ENCODE measurements at places on chromosomes 2 and 18.

DNA sequence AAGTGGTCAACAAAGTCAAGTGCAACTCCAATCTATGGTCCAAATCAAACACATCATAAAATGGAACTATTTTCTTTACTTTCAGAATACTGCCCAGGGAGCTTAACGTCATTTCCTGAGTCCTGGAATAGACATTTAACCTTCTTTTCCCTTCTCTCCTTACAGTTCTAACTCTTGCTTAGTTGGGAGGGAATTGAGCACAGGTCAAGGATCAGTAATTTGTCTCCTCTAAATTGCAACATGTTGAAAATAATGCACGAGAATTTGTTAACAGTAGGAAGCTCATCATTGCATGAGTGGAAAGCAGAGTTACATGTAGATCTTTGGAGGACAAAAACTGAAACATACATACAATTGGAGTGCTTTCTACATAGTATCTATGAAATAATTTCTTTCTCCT lies 87.7 kb downstream of the MEP1B start:
- no peak for DNase-seq

DNA sequence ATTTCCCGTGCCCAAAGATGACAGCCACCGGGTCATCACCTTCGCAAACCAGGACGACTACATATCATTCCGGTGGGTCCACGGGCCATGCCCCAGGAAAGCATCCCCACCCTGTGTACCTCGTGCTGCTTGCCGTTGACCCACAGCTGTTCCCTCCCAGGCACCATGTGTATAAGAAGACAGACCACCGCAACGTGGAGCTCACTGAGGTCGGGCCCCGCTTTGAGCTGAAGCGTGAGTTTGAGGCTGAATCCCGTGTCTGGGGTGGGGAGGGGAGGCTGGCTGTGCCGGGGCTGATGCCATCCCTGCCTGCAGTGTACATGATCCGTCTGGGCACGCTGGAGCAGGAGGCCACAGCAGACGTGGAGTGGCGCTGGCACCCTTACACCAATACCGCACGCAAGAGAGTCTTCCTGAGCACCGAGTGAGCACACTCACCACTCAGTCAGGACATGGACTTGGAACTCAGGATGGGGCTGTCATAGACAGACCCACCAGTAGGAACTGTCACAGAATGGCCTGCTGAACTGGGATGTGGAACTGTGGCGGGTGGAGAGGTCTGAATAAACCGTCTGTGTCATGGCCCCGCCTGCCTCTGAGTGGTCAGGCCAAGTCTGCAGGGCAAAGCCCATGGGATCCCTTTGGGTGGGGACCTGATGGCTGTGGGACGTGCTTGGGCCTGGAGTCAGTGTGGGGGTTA lies 3.5 kb downstream of the IMP4 start:
- no peak for DNase-seq

DNA sequence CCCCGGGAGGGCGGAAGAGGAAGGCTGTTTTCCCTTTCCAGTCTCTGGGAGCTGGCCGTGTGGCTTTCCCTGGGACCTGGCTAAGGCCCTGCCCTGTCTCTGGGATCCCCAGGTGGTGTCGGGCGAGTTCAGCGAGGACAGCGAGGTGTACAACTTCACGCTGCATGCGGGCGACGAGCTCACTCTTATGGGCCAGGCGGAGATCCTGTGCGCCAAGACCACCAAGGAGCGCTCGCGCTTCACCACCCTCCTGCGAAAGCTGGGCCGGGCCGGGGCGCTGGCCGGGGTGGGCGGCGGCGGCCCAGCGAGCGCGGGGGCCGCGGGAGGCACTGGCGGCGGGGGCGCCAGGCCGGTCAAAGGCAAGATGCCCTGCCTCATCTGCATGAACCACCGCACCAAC lies 11.2 kb downstream of the GAREM2 start:
- DNase-seq: no peak

GRCh38 chr2:1876352-1876751 lies 132.0 kb upstream of the PXDN start:
- no peak for DNase-seq

DNA sequence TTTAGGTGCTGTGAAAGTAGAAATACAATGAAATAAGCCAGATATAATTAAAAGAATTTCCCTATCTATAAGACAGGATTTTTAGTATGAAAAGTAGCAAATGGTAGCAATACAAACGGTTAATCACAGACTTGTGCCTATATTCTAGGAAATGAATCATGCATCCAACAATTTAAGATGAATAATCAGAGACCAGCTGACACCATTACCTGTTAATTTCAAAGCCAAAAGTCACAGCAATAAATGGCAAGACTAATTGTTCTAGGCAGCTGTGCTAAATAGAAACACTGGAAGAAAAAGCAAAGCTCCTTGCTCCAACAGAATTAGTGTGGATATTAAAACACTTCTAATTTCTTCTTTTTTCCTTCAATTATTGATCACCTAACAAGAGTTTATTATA lies 35.1 kb upstream of the MPP4 start:
- DNase-seq: peak; percentile 17

GRCh38 chr2:8441986-8442385 lies 239.9 kb upstream of the ID2 start:
- no peak for DNase-seq

- DNase-seq: peak; percentile 77
Observed at GRCh38 chr2:231677632-231678104, 30.7 kb upstream of the PTMA start.

DNA sequence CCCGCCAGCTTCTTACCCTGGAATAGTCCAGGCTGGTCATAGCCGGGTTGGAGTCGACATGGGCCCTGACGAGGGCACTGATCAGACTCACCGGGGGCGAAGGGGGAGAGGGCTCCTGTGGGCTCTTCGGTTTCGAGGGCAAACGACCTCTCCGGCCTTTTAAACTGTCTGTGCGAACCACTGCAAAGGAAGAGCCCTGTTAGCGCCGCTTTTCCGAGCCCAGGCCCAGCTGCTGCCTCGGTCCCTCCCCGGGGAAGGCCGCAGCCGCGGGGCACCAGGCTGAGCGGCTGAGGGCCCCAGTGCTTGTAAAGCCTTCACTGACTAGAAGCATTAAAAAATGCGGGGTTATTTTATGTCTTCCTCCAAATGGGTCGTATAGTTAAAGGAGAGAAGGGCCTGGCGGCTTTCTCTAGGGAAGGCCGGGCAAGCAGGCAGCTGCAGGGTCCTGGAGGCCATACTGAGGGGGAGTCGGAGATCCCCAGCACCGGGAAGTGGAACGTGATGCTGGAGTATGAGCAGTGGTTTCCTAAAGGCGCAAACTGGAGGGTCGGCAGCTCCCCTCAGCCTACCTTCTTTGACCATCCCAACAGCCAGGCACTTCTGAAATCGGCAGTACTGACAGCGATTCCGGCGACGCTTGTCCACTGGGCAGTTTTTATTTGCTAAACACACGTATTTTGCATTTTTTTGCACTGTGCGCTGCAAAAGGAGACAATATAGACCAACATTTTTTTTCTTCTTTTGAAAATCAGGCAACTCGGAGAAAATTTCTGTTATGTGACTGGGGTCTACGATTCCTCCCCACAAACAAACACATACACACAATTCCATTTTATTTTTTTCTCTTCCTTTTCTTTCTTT lies 4.5 kb downstream of the NR4A2 start:
- no peak for DNase-seq

DNA sequence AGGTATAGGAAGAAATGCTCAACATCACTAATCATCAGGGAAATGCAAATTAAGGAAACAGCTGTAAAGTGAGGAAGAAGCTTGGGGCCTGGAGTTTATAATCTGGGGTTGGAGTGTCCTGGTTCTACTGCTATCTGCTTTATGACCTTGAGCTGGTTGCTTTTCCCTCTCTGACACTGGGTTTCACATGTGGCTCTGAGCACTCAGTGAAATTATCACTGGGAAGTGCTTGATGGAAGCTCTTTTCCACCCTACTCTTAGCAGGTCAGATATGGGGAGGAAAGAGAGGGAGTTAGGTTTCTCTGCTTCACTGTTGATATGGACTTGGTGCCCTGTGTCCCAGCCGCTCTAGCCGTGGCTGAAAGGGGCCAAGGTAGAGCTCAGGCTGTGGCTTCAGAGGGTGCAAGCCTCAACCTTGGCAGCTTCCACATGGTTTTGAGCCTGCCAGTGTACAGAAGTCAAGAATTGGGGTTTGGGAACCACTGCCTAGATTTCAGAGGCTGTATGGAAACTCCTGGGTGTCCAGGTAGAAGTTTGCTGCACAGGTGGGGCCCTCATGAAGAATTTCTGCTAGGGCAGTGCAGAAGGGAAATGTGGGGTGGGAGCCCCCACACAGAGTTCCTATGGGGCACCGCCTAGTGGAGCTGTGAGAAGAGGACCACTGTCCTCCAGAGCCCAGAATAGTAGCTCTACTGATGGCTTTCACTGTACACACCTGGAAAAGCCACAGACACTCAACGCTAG lies 52.3 kb downstream of the INPP4A start:
- no peak for DNase-seq

- DNase-seq: peak; percentile 95
Observed at GRCh38 chr18:55509631-55510324, 78.2 kb downstream of the TCF4 start.

- DNase-seq: no peak
Observed at GRCh38 chr2:127659408-127660290, 13.7 kb downstream of the GPR17 start.

GRCh38 chr2:179952658-179953057 lies 54.4 kb downstream of the CWC22 start:
- DNase-seq: no peak

DNA sequence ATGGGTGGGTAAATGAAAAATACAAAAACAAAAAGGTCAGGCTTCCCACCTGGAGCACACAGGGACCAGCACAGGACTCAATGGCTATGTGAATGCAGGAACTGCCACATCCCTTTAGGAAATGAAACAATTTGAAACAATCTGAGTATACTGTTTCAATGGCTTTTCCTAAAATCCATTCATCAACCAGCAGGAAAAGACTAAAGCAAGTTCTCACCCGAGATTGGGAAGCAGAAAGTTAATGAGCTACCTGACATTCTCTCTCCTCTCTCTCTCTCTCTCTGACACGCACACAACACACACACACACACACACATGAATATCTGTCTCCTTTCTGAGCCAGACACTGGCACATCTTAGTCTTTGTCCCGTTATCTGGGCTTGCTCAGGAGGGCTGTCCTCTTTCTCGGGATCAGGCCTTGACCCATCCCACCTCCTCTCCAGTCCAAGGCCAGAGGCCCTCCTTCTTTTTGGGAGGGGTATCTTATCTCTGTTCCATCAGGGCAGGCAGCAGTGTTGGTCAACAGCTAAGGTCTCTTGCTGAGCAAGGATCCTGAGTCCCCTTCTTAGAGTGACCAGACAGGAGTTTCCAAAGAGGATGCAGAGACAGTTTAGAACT lies 11.6 kb upstream of the LRRFIP1 start:
- DNase-seq: no peak

- peak; percentile 7 for DNase-seq
Observed at GRCh38 chr2:106839849-106840595, 45.9 kb downstream of the ST6GAL2 start.

GRCh38 chr2:204472375-204472774 lies 72.9 kb upstream of the PARD3B start:
- no peak for DNase-seq

GRCh38 chr18:9828506-9829396 lies 57.0 kb upstream of the TXNDC2 start:
- DNase-seq: no peak

- DNase-seq: no peak
Observed at GRCh38 chr2:189008555-189009262, 34.5 kb downstream of the COL3A1 start.

GRCh38 chr2:152585830-152586484 lies 131.3 kb downstream of the PRPF40A start:
- DNase-seq: peak; percentile 97

GRCh38 chr2:31047599-31047998 lies 90.6 kb downstream of the GALNT14 start:
- DNase-seq: no peak

GRCh38 chr2:105809097-105809473 lies 64.4 kb downstream of the NCK2 start:
- peak; percentile 27 for DNase-seq

GRCh38 chr2:98404556-98405250 lies 40.0 kb upstream of the INPP4A start:
- no peak for DNase-seq

DNA sequence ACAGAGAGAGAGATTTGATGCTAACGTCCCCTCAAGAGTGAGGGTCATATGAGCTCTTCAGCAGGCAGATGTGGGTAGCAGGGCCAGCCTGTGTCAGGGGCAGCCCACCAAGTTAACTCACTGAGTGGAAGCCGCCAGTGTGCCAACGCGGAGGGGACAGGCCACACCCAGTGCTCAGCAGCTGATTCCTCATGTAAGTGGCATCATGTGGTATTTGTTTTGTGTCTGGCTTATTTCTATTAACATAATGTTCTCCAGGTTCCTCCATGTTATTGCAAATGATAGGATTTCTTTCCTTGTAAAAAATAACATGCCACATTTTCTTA lies 4.0 kb downstream of the IMP4 start:
- DNase-seq: no peak

DNA sequence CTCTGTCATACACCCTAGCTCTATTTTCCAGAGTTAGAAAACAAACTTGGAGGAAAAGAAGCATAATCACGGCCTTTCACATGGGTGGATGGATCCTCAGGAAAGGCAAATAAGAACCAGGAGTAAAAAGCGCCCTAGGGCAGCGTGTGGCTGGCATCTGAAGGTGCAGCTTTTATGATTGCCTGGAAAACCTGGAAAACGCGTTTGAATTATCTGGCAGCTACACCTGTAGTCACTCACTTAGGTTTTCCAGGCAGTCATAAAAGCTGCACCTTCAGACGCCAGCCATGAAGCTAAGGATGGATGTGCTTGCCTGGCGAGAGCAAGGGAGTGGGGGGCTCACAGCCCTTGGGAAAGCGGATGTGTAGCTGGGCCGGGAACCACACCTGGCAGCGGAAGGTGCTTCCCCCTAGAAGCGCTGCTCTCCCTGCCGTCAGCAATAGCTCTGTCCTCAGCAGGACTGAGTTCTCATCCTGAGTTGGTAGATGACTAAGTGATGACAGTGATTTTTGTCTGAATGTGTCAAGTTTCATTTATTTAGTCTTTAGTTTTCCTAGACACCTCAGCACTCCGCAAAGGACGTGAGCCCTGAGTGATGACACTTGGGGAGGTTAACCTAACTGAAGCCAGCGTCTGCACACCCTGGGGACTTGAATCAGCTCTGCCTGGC lies 82.0 kb downstream of the DCDC2C start:
- peak; percentile 92 for DNase-seq

GRCh38 chr2:102514061-102514785 lies 41.2 kb downstream of the SLC9A4 start:
- peak; percentile 97 for DNase-seq

GRCh38 chr2:46095830-46096229 lies 201.4 kb upstream of the EPAS1 start:
- no peak for DNase-seq

DNA sequence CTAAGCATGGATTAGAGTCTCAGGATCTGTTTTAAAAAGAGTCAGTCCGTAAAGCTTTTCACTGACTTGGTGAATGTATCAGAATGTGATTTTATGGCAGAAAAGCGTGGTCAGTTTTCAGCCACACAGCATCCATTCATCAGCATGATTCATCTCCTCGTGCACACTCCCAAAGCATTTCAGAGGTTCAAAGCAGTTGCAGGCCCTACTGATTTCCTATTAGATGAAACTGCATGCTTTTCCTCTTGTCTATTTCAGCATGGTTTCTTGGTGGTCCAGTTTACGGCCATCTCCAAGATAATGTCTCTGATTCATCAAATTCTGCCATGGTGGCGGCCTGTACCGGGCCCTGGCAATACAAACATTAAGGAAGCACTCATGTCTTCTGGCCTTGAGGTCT lies 4.8 kb upstream of the PARD6G start:
- peak; percentile 65 for DNase-seq
